GM12878 (cell line): ENCODE measurements at places on chromosomes 1 and 21. TPM values are rescaled to one million over a fixed set of nuclear protein-coding genes. Genes with fewer than 3 reads are reported as not detected.

CSF3R gene
- polyA plus RNA-seq, result not detected in 2 replicates

KCNN3 gene
- 25.8 and 26.4 TPM in 2 replicates for polyA plus RNA-seq

VHLL gene
- polyA plus RNA-seq, result not detected in 2 replicates

TGFB2 gene
- 0.11 TPM in 2 replicates for polyA plus RNA-seq

THEM5 gene
- 0.16 TPM in 1 of 2 replicates, not detected in the other for polyA plus RNA-seq
